Adrenal gland (tissue), 19 donors: ENCODE measurements at places on chromosomes 3 and 15. TPM values are rescaled to one million over a fixed set of nuclear protein-coding genes. Genes with fewer than 3 reads are reported as not detected.

DNA sequence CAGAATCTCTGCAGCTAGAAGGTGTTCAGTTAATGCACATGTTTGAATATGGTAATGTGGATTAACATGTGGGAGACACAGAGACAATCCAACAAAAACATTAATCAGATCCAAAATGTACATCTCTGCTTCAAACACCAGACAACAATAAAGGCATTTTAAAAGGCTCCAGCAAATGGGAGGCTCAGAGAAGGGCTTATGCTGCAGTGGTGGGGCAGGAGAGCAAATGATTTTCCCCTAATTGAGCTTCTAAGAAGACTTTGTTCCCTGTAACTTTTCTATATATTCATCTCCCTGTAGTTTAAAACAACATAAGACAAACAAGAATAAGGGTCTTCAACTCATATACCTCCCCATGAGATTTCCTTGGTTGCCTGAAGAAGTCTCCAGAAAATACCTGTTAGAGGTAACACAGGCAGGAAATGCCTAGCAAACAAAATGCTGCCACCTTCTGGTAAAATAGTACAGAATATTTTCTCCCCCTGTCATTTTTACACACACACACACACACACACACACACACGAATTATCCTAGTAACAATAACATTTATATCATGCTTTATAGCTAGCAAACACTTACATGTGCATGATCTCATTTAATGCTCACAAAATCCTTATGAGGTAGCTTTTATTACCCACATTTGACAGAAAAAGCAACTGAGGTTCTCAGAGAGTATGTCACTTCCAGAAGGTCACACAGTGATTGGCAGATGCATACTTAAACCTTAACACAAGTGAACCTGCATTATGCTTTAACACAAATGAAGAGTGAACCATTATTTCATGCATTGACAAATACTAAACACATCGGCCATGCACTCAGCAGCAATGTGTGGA lies 123.4 kb upstream of the MB21D2 start:
- H3K4me3 ChIP-seq = no peak overlapping the region
- no peak for DNase-seq
- H3K4me1 ChIP-seq = no peaks in the 10 kb centered on the region
- no peak overlapping the region for H3K27ac ChIP-seq
- H3K27me3 ChIP-seq = no peaks in the 10 kb centered on the region
- H3K36me3 ChIP-seq = no peaks in the 10 kb centered on the region

DNA sequence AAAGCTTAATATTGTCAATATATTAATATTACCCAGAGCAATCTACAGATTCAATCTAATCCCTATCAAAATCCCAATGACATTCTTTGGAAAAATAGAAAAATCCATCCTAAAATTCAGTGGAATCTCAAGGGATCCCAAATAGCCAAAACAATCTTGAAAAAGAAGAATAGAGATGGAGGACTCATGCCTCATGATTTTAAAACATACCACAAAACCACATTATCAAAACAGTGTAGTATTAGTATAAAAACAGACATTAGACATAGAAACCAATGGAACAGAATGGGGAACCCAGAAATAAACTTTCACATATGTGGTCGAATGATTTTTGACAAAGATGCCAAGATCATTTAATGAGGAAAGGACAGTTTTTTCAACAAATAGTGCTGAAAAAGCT lies 14.6 kb downstream of the NEK4 start:
- no peak overlapping the region for H3K4me3 ChIP-seq
- no peaks in the 10 kb centered on the region for H3K4me1 ChIP-seq
- no peak overlapping the region for H3K27ac ChIP-seq
- H3K27me3 ChIP-seq = no peaks in the 10 kb centered on the region
- DNase-seq = no peak

- H3K27me3 ChIP-seq = no peaks in the 10 kb centered on the region
- no peak for DNase-seq
- no peaks in the 10 kb centered on the region for H3K36me3 ChIP-seq
- no peaks in the 10 kb centered on the region for H3K4me1 ChIP-seq
- no peak overlapping the region for H3K4me3 ChIP-seq
Observed at GRCh38 chr3:3065876-3066275, 44.3 kb downstream of the IL5RA start.

GRCh38 chr3:58659051-58659675 lies 7.4 kb downstream of the FAM3D start:
- no peak overlapping the region for H3K4me3 ChIP-seq
- H3K36me3 ChIP-seq = no peaks in the 10 kb centered on the region
- H3K27me3 ChIP-seq = no peaks in the 10 kb centered on the region
- DNase-seq = peak; percentile 57
- H3K27ac ChIP-seq = no peak overlapping the region

DNA sequence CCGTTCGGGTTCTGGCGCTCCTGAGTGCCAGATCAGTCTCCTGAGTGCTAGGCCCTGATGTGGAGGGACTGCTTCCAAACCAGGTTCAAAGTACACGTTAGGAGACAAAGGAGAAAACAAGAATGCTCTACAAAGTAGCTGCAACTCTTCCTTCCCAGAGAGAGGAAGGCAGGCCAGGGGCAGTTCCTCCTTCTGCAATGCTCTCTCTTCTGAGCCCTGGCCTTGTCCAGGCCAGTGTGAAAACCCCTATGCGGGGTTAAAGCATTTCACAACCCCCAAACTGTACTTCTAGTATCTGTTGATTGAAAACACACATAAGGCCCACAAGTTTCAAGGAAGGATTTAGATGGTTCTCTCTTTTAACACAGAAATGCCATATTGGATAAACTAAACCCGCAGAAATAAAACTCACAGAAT lies 9.7 kb upstream of the CALML4 start:
- no peaks in the 10 kb centered on the region for H3K4me1 ChIP-seq
- no peaks in the 10 kb centered on the region for H3K36me3 ChIP-seq
- peak; percentile 12 for DNase-seq
- no peak overlapping the region for H3K27ac ChIP-seq
- H3K27me3 ChIP-seq = no peaks in the 10 kb centered on the region

Gene BMF
- total RNA-seq = 4.8 TPM

Gene WDR49
- total RNA-seq = 0.25 TPM

Gene ZBTB20
- 109 TPM for total RNA-seq

Gene DAZL
- not detected for total RNA-seq
